ENCODE measurements at places on chromosomes 7 and 10.

GRCh38 chr10:62239994-62240393 is 28.6 kb downstream of the RTKN2 start:
- DNase-seq: no peak

- peak; percentile 26 for DNase-seq
Observed at GRCh38 chr7:107622429-107622828, 38.2 kb upstream of the SLC26A4 start.

- no peak for DNase-seq
Observed at GRCh38 chr7:34567906-34568305, 90.1 kb upstream of the NPSR1 start.

GRCh38 chr7:138238734-138239659 is 162.7 kb downstream of the AKR1D1 start:
- no peak for DNase-seq

DNA sequence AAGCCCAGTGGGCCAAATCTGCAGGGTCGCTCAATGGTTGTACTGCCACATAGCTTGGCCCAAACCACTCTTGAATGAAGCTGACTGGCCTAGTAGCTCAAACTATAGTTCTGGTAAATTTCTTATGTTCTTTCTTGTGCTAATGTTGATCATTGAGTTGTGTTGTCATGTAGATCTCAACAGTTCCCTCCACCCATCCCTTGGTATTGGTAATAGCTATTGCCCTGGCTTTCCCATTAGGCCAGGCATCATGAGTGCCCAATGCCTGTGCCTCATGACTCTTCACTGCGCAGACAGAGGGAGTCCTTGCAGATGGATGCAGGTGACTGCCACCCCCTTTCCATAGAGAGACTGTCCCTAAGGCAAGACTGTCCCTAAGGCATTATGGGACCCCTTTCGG is 988.4 kb downstream of the KCNMA1 start:
- no peak for DNase-seq

- DNase-seq: no peak
Observed at GRCh38 chr10:76550806-76551205, 1086.8 kb downstream of the KCNMA1 start.

DNA sequence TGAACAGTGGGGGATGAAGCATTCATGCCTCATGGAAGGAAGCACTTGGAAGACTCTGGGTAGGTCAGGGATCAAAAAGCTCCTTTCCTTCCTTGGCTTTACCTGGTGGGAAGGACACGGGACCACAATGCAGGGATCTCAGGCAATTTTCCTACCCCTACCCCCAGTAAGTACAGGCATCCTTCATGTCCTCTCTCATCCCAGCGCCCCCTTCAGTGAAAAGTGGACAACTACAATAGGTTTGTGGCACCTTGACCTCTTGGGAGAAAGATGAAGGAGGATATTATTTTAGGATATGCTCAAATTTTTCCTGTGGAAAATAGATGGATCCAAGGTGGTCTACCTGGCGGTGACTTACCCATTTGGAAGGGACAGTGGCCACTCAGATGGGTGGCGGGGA is 16.5 kb downstream of the AFAP1L2 start:
- DNase-seq: no peak

GRCh38 chr10:91335147-91335546 is 75.0 kb upstream of the HECTD2 start:
- DNase-seq: no peak

DNA sequence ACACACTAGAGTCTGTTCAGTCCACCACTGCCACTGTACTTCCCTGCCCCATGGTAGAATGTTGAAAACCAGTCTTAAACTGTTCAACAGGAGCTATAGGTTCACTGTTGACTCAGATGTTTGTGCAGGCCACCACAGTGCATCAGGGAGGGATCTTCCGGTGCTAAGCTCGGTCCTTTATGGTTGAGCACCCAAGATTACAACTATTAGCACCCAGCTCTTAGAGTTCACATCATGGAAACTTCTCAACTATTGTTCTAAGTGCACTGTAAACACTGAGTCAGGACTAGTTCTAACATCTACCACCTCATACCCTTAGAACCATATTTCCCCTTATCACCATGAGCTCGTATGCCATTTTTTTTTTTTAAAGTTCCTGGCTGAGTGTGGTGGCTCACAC is 97.1 kb upstream of the MXI1 start:
- DNase-seq: no peak

DNA sequence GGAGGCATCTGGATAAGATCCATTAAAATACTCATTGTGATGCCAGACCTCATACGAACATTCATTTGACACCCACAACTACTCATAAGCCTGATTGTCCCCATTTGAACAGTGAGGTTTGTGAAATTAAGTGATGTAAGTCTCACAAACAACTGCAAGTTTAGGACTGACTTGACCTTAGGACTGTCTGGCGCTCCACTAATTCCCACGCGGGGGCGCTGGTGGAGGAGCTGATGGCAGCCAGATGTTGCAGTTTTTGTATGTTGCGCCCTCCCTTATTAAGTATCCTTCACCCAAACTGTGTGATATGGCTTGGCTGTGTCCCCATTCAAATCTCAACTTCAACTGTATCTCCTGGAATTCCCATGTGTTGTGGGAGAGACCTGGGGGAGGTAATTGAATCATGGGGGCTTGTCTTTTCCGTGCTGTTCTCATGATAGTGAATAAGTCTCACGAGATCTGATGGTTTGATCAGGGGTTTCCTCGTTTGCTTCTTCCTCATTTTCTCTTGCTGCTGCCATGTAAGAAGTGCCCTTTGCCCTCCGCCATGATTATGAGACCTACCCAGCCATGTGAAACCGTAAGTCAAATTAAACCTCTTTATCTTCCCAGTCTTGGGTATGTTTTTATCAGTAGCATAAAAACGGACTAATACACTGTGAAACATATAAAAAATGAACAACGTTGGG is 20.3 kb upstream of the TIAL1 start:
- no peak for DNase-seq

DNA sequence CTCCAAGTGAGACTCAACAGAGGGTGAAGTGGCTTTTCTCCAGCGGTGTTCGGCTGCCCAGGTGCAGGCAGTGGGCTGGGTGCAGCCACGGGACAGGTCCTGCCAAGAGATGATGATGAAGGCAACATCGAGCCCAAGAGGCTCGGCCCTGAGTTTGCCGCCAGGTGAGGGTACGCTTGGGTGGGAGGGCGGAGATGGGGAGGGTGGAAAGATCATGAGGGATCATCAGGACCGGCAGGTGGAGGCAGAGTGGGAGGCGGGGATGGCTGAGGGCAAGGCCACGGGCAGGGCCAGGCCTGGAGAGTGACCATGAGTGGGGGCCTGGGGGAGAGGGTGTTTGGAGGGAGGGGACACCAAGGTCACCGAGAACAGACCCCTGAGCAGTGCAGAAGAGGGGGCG is 17.8 kb upstream of the AMZ1 start:
- DNase-seq: no peak

- no peak for DNase-seq
Observed at GRCh38 chr10:44325157-44325556, 59.7 kb downstream of the CXCL12 start.

DNA sequence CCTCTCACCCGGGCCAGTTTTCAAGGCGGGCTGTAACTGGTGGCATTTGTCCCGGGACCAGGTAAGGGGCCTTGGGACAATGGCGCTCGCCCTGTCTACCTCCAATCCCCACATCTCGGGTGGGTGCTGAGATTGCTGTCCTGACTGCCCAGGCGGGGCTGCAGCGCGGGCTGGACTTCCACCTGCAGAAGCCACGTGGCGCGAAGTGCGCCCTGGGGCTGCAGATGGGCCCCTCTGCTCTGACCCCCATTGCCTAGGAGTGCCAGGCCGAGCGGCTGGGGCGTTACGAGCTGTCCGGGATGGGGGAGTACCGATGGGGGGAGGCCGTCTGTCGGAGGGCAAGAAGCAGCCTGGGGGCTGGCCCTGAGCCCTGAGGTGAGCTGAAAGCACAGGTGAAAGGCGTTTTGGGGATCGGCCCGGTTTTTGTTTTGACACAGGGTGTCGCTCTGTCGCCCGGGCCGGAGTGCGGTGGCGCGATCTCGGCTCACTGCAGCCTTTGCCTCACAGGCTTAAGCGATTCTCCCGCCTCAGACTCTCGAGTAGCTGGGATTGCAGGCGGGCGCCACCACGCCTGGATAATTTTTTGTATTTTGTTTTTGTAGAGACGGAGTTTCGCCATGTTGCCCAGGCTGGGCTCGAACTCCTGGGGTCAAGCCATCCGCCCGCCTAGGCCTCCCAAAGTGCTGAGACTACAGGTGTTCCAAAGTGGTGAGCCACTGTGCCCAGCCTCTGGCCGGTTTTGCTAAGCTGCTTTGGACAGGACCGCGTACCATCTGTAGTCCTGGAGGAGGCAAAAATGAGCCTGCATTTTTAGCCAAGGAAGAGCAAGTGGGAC is at the start of gene SFXN2:
Gene SFXN2, plus strand, starts transcription at position 16 of the 835 bp plus-strand sequence. CDS start 12,001 bp downstream, outside the sequence.
- no peak for DNase-seq

- DNase-seq: no peak
Observed at GRCh38 chr10:102468683-102469082, 17.3 kb upstream of the C10orf95 start.

- DNase-seq: no peak
Observed at GRCh38 chr7:11130012-11130411, 156.3 kb downstream of the PHF14 start.

DNA sequence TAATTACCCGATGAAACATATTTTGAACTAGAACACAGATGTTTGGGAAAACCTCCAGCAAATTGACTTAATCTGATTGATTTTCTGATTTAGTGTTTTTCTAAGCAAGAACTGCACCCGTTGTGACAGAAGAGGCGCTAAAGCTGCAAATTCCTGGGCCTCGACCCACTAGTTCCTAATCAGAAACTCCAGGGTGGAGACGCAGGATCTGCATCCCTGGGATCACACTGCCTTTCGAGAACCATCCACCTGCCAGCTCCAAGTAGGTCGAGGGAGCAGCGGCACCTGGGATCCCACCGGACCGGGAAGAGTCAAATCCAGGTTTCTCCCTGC is 136.8 kb upstream of the CDCA7L start:
- DNase-seq: no peak

DNA sequence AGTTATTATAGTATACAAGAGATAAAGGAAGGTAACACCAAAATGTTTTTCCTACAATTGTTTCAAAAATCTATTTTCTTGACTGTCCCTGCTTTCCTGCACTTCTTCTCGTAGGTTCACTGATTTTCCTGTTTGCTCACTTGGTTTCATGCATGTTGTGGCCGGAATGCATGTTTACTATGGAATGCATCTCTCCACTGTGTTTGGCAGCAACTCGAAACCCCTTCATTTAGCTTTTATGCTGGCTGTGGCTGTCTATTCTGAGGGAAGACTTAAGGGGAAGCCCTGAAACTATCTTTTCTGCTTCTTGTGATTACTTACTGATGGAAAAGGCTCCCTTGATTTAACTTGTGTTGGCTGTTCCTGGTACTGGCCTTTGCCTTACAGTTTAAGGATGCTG is 120.3 kb downstream of the NRG3 start:
- no peak for DNase-seq

DNA sequence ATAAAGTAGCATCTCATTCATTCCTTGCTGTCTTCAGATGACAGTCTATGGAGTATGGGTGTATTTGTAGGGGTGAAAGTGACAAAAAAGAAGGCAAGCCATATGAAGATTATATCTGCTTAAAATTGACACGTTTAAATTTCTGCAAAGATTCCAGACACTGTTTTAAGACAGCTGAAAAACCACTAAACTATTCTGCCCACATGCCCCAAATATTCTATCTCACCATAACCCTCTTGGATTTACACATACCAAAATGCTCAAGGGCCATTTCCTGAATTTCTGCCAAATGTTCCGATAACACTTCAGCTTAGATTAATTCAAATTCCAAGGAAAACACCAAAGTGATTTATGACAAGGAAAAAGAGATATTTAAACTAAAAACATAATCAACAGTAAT is 99.9 kb upstream of the IL6 start:
- DNase-seq: no peak

GRCh38 chr10:69716711-69717560 is 84.8 kb upstream of the COL13A1 start:
- DNase-seq: no peak

DNA sequence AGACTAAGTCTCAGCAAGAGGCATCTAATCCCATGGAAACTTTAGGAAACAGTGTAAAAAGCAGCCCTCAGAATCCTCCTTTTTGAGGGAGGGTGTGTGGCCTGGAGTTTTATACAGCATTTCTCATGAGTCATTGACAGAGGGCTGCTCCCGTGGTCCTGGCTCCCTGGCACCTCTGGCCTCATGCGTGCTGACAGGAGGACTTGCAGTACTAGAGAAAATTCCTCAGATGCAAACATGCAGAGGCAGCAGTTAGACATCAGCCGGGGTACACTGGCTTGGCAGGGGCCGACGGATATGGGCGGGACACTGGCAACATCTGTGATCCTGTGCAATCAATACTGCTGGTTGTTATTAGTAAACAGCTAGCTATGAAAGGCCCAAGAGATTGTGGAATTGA is 925.1 kb upstream of the CELF2 start:
- DNase-seq: no peak

- DNase-seq: no peak
Observed at GRCh38 chr7:123770378-123770777, 21.6 kb upstream of the WASL start.

Data from COLO829 (cell line).